ENCODE measurements at places on chromosomes 12 and 14.

GRCh38 chr12:68349220-68349621 is 17.1 kb upstream of the MDM1 start:
- no peak for DNase-seq

DNA sequence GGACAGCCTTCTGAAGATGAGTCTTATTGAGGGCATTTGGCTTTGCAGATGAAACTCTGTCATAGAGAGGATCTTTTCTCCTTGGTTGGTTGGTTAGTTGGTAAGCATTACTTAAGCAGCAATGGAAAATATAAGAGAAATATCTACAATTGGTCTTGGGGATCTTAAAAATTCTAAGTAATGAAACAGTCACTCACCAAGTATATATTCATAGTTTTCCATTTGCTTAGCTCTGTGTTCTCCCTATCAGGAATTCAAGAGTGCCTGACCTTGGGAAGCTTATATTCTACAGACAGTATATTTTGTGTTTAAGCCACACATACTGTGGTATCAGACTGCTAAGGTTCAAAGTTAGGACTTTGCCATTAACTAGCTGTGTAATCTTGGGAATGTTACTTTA is at the start of gene OR5AU1:
TSS of gene OR5AU1 (minus strand) at position 101 of the 400 bp plus-strand sequence. CDS start 191 bp downstream, outside the sequence.
- no peak for DNase-seq

- no peak for DNase-seq
Observed at GRCh38 chr12:24906141-24906540, 42.8 kb downstream of the BCAT1 start.

- no peak for DNase-seq
Observed at GRCh38 chr12:108764540-108765288, 33.4 kb upstream of the CORO1C start.

DNA sequence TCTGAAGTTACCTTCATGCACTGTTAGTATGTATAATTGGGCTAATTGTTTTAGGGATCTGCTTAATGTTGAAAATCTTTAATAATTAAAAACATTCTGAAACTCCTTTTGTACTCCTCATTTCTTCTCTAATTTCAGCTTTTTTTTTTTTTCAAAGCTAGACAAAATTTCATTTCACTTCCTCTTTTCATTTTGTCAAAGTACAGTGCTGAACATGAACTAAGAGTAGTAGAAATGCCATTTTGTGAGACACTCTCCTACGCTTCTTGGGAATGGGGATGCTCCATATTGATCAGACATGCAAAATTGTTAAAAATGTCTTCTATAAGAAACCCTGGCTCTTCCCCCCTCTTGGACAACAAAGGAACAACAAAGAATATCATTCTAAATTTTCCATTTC is 1.7 kb downstream of the ABCD2 start:
- no peak for DNase-seq

DNA sequence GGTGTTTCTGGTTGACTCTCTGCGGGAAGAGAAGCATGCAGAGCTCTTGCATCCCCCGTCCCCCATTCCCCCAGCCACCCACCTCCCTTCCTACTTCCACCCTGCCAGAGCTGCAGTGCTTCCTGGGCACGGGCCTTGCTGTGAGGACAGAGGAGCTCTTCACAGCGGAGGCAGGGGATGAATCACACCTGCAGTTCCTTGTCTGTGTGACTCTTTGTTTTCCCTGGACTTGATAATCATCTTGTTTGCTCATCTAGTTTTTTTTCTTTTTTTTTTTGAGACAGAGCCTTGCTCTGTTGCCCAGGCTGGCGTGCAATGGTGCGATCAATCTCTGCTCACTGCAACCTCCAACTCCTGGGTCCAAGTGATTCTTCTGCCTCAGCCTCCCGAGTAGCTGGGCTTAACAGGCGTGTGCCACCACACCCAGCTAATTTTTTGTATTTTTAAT is 27.8 kb downstream of the ANKRD9 start:
- no peak for DNase-seq

GRCh38 chr12:64740646-64741045 is 18.6 kb downstream of the GNS start:
- no peak for DNase-seq

- no peak for DNase-seq
Observed at GRCh38 chr14:61934385-61934784, 172.2 kb downstream of the SNAPC1 start.

DNA sequence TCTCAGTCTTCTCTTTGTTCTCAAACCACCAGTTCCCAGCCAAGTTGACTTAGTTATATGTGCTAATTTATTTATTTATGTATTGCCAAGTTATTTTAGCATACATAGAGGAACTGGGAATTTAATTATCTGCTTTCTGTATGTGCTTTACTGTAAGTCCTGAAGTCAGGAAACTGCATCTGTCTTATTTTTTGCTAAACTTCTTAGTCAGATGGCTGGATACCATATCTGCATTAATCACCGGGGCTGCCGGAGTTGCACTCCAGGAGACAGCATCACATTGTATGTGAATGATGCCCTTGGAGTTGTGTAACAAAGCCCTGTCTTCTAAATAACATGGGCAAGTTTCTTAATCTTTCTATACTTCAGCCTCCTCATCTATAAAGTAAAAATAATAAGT is 96.2 kb downstream of the MON2 start:
- no peak for DNase-seq

DNA sequence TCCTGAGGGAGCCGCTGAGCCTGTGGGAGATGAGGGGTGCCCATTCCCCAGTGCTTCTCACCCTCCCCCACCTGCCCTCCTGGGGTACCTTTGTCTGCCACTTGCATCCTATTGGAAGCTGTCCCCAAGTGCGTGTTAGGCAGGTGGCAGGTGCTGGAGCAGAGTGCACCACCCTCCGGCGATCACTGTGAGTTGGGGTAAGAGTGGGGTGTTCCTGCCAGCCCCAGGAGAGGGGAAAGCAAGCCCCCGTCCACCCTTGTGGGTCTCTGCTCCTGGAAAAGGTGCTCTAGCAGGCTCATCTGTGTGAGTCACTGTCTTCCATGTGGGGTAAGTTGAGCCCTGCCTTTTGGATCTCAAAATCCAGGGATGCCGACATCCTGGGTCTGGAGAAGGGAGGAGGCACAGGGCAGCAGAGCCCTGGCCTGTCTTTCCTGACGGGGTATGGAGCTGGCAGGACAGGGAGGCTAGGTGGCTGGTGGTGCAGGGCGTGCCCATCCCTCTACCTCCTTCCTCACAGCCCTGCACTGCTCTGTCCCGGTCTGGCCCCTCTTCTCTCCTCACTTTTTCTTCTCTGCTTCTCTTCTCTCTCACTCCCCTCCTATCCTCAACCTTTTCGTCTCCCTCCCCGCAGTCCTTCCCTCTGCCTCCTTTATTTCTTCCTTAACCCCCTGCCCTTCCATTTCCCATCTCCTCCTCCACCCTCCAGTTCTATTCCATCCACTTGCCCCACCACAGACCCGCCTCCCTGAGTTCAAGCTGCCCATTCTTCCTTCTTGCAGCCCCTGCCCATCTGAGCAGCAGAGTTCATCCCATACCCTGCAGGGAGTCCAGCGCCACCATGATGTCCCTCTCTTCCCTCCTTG is 20.1 kb upstream of the KRT7 start:
- no peak for DNase-seq

- DNase-seq = no peak
Observed at GRCh38 chr12:43453761-43454160, 98.2 kb downstream of the ADAMTS20 start.

DNA sequence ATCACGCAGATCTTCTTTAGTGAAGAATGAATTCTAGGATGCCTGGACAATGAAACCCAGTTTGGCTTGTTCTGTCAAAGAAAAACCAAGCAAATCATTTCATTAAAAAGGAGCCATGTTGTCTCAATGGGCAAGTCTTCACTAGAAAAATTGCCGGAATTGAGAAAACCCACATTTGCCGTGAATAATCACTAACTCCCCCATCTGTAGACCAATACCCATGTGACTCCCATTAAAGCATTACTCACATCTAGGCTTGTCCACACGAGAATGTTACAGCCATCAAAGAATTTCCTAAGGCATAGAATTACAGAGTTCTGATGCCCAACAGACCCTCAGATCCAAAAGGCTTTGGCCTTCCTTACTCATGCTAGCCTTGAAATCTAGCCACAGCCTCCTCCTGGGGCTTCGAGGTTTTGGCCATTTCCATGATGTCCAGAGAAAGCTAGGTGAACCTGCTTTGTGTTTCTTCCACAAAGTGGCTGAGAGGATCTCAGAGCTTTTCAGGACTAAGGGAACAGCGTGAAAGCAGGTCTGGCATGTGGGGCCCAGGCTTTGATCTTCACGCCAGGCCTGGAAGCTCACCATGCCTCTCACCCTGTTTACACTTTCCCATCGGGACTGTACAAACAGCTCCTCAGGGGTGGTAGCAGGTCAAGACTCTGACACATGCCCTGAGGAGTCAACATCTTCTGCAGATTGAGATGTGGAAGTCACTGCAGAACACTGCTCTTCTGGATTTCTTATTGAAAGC is 12.1 kb downstream of the SLC7A8 start:
- no peak for DNase-seq

GRCh38 chr14:64191756-64192155 is 102.4 kb downstream of the ESR2 start:
- no peak for DNase-seq

GRCh38 chr12:74317078-74317601 is 220.5 kb upstream of the ATXN7L3B start:
- no peak for DNase-seq

- no peak for DNase-seq
Observed at GRCh38 chr14:30517737-30518136, 41.2 kb upstream of the G2E3 start.

GRCh38 chr14:50232276-50232642 is 881 bp upstream of the SOS2 start:
- DNase-seq = no peak

- no peak for DNase-seq
Observed at GRCh38 chr12:115611477-115611876, 666.0 kb downstream of the MED13L start.

GRCh38 chr14:39246618-39247017 is 12.9 kb downstream of the MIA2 start:
- DNase-seq = no peak

DNA sequence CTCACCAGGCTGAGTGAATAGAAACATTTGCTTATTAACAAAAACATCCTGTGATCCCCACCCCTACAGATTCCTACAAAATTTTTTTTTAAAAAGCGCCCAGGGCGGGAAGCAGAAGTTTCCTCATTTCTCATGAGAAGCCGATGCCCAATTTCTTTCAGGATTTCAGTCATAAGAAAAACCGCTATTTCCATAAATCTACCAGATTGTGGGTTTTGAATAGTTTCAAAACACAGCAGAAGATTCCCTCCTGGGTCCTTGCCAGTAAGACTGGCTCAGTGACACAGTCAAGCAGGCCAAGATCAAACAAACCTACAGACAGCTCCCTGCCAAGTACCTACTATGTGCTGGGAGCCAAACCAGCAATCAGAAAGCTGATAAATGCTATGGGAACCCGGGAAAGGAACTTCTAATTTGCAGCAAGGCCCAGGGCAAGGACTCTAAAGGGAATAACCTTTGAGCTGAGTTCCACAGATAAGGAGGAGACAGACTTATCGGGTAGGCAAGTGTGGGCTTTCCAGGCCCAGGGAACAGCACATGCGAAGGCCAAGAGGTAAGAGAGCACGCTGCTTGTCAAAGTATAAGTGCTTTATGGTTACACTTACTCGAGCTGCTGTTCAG is 68.7 kb downstream of the CCDC88C start:
- no peak for DNase-seq

DNA sequence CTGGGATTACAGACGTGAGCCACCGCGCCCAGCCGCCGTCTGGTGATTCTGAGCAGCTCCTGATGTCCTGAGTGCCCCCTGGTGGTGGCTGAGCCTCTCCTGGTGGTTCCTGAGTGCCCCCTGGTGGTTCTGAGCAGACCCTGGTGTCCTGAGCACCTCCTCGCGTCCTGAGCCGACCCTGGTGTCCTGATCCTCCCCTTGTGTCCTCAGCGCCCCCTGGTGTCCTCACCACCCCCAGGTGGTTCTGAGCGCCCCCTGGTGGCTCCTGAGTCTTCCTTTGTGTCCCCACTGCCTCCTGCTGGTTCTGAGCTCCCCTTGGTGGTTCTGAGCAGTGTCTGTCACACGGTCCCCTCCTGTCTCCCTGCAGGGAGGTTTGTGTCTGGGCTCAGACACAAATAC is 1304.9 kb downstream of the TMEM121 start:
- DNase-seq = peak; percentile 70

DNA sequence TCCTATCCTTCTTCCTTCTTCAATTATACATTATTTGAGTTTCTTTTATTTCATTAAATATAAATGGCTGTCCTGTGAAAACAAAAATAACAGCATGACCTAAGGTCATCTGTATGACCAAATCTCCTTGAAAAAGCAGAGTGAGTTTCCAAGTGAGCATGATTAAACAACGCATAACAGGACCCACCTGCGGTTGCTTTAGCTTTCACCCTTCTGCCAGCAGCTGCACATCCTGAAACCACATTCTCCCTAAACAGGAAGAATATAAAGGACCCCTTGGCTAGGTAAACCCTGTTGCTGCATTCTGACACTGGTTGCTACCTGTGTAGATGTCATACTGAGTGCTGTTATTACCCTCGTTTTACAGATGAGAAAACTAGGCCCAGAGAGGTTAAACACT is 42.8 kb upstream of the CPM start:
- DNase-seq = no peak

- DNase-seq = no peak
Observed at GRCh38 chr12:121873216-121873569, 14.5 kb upstream of the HPD start.

DNA sequence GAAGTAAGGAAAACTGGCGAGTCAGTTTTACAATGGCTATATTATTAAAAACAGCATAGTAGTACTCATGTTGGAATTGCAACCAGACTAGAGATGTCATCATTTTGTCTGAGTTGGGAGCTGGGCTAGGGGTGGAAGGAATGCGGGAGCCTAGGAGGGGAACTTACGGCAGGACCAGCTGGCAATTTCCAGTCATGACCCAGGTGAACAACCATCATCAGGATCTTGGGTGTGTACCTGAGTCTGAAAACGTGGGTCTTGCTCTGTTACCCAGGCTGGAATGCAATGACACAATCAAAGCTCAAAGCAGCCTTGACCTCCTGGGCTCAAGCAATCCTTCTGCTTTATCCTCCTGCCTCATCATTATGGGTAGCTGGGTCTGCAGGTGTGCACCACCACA is 50.9 kb downstream of the ALG10B start:
- DNase-seq = no peak

- DNase-seq = no peak
Observed at GRCh38 chr14:79161571-79161970, 991.4 kb downstream of the NRXN3 start.

DNA sequence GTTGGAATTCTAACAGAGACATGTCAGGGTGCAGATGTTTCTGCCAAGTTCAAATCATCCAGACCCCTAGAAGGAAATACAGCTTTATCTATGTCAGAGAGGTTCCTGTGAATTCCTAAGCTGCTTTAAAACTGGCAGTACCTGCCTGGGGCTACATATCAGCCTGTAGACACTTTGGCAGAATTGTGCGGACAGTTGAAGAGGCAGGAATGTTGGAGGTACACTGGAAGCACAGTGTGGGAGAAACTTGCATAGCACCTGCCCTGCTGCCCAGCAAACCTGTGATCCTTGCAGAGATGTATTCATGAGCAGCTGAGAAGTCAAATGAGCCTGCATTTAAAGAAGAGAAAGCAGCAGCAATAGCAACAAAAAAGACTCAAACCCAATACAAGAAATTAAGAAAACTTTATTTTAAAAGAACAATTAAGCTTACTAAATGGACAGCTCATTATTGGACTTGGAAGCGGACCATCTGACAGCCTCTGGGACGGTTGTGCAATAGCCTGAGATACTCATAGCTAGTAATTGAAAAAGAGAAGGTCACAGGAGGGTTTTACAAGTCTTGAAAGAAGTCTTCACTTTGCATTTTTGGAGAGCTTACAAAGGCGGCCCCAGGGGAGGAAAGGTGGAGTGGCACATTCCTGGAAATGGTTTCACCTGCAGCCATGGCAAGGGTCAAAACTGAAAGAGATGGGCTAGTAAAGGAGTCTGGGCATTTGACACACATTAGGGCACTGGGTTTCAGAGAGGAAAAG is 280.9 kb upstream of the FLRT2 start:
- no peak for DNase-seq

Measured in vagina (tissue), 2 donors.